Stimulated activated CD4-positive, alpha-beta T cell treated with anti-CD3 and anti-CD28 coated beads, Interleukin-1b, Interleukin-23, amount 100 ng/mL, for 4 hours (primary cell): ENCODE measurements at places on chromosomes 4 and X.

DNA sequence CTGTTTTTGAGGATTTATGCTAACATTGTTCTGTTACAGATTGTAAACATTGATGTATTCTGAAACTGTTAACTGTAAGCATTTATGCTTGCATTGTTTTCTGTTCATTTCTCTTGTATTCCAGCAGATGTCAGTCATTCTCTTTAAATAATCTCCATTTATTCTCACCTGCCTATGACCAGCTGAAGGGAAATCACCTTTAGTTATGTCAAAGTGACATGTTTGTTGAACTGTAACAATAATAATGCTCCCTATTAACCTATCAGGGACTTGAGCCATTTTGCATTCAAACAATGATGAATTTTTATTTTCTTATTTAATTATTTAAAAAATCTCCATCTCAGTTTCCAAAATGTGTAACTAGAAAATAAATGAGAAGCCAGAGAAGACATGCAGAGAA lies 58.0 kb downstream of the SPCS3 start:
- no peak for DNase-seq

DNA sequence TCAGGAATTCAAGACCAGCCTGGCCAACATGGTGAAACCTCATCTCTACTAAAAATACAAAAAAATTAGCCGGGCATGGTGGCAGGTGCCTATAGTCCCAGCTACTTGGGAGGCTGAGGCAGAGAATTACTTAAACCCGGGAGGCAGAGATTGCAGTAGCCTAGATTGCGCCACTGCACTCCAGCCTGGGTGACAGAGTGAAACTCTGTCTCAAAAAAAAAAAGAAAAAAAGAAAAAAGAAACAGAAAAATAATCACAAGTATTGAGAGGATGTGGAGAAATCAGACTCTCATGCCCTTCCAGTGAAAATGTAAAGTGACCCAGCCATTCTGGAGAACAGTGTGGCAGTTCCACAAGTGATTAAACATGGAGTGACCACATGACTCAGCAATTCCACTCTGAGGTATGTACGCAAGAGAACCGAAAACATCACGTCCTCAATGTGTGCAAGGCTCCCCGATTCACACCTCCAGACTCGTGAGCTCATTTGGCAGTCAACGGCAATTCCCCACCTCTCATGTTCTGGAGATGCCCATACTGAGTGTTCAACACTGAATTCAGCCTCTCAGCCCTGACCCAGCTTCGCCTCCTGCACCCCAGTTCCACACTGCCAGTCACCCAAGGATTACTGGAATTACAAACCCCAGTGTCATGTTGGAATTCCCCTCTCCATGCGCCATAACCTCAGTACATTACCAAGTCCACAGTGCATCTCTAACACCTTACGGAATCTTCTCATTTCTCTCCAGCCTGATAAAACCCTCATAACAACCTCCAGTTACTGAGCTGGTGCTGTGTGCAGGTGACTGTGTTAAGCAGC lies 21.1 kb downstream of the ACOX3 start:
- no peak for DNase-seq

GRCh38 chrX:20530406-20530921 lies 263.8 kb upstream of the RPS6KA3 start:
- peak; percentile 54 for DNase-seq

- no peak for DNase-seq
These were observed 336.6 kb upstream of the MAD2L1 start for GRCh38 chr4:120403296-120403695.

DNA sequence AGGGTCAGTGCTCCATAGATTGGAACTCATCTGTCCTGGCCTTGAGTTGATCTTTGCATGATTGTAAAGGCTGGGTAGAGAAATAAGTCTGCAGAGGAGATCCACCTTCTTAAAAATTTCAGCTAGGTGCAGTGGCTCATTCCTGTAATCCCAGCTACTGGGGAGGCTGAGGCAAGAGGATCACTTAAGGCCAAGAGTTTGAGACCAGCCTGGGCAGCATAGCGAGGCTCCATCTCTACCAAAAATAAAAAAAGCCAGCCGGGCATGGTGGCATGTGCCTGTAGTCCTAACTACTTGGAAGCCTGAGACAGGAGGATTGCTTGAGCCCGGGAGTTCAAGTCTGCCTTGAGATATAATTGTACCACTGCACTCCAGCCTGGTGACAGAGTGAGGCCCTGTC lies 476 bp upstream of the CXCR3 start:
- no peak for DNase-seq

GRCh38 chrX:5458300-5458842 lies 770.3 kb downstream of the NLGN4X start:
- no peak for DNase-seq

DNA sequence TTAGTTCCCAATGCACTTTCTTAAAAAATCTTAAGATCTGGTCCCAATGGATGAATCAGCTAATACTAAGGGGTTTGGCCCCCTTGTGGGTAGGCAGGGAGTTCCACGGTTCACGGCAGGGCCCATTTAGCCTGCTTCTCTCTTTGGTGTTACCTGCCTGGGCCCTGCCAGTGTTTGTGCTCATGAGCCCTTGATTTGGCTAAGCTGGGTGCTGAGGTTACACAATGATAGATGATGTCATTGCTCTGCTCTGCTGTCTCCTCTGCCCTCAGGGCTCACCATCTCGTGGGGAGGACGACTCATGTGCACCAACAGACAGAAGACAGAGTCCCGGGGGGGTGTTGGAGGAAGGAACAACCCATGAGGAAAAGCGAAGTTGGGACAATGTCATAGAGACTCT lies 24.4 kb downstream of the RTL5 start:
- no peak for DNase-seq

DNA sequence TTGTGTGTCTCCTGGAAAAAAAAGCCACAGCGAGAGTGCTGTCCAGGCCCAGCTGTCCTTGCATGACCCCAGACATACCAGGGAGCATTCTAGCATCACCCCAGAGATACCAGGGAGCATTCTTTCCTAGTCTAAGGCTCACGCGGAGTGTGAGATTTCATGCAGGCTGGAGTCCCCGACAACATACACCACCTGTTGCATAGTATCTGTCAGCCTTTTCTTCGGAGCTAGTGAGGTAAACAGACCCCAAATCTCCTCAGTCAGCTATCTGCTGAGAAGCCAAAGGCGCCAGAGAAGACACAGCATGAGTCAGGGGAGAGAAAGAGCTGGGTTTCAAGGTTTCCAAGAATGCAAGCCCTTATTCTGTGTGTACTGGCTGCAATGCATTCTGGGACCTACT lies 23.1 kb upstream of the ZXDA start:
- no peak for DNase-seq

DNA sequence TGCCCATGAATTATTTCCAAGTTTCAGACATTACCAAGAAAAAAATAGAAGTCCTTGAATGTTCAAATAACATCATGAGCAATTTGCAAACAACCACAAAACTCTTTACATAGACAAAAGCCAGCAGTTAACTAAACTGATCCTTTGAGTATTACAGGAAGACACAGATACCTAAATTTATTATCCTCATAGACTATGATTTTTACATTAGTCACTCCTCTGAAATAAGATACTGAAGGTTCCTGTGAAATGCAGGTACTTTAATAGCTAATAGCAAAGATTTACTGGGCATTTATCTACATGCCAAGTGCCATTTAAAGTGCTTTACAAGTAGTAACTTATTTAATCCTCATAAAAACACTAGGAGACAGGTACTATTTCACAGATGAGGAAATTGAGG lies 37.7 kb downstream of the GPR82 start:
- no peak for DNase-seq

DNA sequence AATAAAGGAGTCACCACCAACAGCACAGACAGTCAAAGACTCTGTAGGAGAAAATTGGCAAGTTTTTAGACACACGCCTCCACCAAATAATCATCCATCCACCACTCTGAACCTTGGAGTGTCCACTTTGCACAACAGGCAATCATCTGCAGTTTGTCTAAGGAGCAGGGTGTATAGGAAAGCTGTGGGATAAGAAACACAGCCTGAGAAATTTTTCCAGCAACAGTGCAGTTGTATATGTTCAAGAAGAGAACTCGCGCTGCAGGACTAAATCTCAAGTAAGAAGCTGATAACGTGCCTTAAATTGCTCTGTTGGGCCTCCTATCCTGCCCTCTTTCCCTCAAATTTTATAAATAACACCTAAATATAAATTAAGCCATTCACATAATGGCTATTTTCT lies 136.7 kb upstream of the PPARGC1A start:
- no peak for DNase-seq

- no peak for DNase-seq
These were observed 253.4 kb upstream of the CASK start for GRCh38 chrX:42176789-42177188.

DNA sequence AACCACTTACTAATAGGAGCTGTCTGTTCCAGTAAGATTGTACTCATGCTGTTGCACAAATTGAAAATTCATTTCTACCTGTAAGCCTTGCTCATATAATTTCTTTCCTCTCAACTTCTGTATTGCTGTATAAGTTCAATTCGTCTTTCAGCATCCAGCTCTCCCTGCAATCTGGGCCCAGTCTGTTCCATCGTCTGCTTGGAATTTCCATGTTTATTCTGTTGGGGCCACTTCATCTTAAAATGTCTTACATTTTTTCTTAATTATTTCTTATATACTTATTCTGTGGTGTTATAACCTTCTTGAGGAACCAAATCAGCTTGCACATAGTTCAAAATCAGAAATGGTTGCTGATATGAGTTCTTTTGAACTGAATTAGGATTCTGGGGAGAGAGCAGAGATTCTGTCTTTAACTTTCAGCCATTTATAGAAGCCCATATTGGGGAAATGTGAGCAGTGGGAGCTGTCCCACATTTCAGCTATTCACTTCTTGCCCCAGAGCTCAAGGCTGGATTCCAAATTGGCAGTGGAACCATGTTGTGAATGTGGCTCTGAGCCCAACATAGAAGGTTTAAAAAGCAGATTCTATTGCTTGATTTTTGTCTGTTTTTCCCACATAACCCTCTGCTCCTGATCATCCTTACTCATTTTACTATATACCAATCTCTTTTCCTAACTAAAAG lies 291.9 kb downstream of the BMPR1B start:
- no peak for DNase-seq

DNA sequence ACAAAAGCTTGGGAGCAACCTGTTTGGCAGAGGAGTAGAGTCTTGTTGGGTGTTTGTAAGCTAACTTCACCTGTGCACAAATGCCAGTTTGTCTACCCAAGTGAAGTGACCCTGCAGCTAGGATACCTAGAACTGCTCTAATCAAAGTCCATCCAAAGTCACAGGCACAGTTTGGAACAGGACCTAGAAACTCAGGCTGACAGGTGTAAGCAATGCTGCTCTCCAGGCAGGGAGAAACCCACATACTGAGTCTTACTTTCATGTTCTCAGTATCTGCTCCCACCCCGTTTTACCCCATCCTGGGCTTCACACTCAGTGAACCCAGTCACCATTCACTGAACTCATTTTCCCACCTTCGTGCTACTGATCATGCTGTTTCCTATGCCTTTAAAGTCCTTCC lies 40.3 kb downstream of the MAML3 start:
- no peak for DNase-seq

DNA sequence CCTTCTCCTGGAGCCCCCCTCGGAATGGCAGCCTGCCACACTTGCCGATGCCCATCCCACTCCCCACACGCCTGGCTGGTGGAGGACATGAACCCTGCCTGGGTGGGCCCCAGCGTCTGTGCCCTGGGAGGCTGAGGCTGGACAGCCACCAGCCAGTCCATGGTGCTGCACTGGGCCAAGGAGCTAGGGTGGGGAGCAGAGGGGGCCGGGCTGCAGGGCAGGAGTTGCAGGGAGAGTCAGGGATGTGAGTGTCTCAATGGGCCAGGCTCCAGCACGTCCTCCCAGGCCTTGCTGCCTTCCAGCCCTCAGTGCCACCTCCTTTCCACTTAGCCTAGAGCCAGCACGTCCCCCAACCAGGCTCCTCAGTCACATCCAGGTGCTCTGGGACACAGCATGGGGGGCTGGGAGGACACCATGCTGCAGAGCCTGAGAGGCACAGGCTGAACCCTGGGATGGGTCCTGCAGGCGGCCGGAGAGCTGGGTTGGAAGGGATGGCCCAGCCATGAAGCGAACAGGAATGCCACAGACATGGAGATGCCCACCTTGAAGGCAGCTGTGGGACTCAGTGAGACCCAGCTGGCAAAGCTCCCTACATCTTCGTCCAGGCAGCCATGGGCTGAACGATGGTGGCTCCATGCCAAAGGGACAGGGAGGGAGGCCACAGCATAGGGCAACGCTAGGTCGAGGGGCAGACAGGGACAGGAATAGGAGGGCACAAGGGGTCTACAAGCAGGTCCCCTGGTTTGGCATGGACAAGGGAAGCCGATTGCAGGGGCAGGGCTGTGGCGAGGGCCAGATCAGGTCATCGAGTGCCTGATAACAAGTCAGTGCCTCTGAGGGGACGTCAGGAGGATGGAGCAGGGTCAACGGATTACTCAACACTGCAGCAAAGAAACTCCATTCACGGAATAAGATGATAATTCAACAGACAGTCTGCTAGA lies 30.1 kb upstream of the MXD4 start:
- no peak for DNase-seq

GRCh38 chr4:82865592-82865991 lies 25.4 kb downstream of the SEC31A start:
- DNase-seq = no peak

DNA sequence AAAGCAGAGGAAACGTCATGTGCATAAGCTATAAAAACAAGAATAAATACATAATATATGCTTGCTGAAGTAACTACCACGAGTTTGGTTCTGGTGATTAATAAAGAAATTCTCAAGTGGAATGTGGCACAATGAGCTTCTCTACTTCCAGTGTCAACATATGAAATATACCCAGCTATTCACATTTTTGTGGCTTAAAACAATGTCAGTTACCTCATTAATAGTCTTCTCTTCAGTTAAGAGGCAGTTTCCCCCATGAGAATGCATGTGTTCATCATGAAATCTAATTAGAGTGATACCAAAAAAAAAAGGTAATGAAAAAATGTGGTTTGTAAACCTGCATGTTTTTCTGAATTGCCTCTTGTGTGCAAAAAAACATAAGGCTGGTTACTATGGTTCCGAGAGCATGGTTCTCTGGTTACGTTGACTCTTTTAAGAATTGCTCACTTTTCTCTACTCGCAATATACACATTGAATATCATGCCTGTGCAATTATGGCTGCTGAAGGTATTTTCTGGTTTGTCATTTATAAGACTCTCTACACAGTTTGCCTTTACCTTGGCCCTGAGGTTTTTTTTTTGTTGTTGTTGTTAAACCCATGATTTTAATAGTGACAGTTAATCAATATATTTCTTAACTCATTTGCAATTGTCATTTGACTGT lies 108.2 kb downstream of the PCDH7 start:
- DNase-seq = no peak

GRCh38 chrX:149032449-149032848 lies 472.7 kb downstream of the IDS start:
- DNase-seq = no peak
